ENCODE measurements at places on chromosomes 5 and 9.

GRCh38 chr9:17272536-17272935 is 137.7 kb downstream of the CNTLN start:
- DNase-seq, result no peak

DNA sequence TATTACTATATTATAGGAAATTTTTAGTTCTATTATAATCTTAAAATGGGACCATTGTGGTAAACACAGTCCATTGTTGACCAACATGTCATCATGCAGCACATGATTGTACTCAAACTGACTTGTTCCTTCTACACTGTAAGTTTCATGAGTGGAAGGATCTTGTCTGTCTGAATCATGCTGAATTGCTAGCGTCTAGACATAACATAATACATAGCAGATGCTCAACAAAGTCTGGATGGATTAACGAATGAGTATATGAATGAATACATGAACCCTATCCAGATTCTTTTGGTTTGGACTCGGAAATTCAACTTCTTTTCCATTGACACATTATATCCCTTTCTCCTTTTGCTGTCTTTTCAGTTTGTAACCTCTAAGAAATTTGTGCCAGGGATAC is 429.2 kb upstream of the SGCD start:
- no peak for DNase-seq

DNA sequence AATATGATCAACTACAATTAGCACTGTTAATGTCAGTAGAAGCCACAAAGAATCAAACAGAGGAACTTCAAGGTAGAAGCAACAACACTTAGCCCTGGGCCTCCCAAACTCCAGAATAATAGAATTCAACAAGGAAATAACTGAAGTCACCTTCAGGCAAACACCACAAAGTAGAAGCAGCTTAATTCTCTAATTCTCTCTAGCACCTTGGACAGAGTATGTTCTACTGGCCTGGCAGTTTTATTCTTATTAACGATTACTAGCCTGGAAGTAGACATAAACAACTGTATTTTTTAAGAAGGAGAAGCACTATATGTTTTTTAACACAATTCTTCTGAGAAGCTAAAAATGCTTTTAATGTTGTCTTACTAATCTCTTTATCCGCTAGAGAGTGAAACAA is 911.9 kb downstream of the DTWD2 start:
- DNase-seq, result no peak

DNA sequence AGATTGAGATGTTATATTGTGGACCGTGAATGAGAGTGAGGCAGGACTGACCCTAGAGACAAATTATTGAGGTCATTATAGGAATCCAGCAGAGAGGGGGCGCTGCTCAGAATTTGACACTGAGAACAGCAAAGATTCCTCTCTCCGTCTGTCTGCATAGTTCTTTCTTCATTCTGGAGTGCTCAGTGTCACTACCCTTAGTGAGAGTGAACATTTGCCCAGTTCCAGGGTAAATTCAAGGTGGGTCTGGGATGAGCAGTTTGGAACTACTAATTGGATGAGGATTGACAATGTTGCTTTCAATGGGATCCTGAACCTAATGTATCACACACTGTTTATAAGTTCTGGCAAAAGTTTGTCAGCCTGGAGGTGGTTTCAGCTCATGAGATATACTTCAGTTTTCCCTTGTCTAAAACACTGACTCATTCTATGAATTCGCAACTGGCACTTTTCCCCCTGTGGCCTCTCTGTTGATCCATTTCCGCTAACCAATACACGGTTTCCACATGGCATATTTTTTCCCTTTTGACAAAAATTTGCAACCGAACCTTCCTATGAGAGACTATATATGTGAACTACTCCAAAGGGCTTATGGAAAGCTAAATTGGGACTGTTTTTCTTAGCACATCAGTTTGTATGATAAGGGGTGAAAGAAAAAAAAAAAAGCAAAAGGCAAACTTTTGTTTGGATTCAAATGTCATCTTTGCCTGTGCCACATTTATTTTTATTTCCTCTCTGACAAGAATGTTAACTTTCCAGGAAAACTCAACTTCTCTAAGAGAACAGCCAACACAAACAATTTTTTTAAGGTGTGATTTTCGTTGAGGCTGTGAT is 1240.7 kb upstream of the WWC1 start:
- DNase-seq, result no peak

- DNase-seq, result no peak
Observed at GRCh38 chr9:135591506-135592330, 30.2 kb downstream of the PAEP start.

- DNase-seq, result no peak
Observed at GRCh38 chr5:127587246-127587917, 61.5 kb upstream of the CTXN3 start.

- DNase-seq, result no peak
Observed at GRCh38 chr9:3696368-3696767, 170.6 kb upstream of the RFX3 start.

DNA sequence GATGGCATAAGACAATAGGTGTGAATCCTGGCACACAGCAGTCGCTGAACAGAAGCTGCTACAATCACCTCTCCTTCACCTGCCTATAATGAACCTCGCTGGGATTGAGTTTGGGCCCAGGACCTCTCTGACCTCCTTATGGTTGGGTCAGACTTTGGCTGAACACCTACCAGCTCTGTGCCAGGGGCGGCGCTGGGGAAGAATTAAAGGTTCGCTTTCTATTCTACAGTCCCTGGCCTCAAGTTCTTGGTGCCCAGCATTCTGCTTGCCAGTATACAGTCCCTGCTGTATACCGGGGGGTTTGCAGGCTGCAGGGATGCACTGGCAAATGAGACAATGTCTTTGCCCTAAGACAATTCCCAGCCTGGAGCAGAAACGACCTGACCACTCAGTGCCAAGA is 895 bp upstream of the STRBP start:
- DNase-seq, result no peak

DNA sequence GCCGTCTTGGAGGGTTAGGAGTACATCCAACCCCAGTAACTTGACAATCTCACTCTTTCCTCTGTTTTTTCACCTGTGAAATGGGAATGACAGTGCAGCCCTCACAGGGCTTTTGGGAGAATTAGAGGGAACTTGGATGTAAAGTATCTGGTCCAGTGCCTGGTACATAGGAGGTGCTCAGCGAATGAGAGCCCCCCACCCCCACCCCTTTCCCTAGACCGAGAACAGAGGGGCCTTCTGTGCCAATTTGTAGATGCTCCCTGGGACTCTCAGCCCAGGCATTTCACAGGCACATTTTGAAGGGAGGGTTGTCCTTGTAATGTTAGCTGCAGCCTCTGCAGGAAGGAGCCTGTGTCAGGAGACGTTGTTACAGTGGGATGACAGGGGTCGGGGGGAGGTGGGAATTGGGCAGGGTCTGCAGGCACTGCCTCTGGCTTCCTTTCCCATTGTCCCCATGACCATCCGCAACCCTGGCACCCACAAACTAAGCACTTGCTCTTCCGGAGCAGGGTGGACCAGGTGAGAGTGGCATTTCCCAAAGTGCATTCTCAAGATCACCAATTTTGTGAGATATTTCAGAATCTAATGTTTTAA is 47.0 kb downstream of the AMBP start:
- no peak for DNase-seq

DNA sequence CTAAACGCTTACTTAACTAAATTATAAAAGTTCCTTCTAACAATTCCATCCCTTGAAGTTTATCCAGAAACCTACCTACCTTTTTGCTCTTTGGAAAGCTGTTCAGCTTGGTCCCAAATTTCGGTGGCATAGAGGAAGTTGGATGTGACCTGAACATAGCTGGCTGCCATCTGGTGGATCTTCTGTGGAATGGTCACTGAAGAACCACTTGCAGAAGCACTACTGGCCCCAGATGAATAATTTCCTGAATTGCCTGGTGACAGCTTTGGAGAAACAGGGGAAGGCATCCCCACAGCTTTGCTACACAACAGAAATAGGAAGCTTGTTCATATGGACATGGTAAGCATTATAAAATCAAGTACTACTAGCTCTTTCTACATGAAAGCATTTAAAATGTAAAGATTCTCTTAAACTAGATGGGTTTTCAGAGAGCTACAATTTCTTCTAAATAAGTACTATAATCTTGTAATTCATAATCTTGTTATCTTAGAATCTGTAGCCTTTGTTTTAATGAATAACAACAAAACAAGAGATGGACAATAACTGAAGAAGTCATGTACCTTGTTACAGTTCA is 9.9 kb downstream of the LEAP2 start:
- DNase-seq, result peak; percentile 40

DNA sequence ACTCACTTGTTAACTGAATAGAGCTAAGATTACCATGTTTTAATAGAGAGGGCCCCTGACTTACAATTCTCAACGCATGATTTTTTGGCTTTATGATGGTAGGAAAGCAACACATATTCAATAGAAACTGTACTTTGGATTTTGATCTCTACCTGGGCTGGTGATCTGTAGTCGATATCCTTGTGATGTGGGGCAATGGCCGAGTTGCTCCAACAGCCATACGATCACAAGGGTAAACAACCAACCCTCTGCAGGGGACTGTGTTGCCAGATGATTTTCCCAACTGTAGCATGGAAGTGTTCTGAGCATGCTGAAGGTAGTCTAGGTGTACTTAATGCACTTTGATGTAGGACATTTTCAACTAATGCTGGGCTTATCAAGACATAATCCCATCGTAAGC is 36.5 kb downstream of the NSUN2 start:
- no peak for DNase-seq

- DNase-seq, result no peak
Observed at GRCh38 chr9:16368237-16369087, 502.0 kb downstream of the BNC2 start.

- no peak for DNase-seq
Observed at GRCh38 chr5:84088996-84089395, 295.7 kb downstream of the EDIL3 start.

DNA sequence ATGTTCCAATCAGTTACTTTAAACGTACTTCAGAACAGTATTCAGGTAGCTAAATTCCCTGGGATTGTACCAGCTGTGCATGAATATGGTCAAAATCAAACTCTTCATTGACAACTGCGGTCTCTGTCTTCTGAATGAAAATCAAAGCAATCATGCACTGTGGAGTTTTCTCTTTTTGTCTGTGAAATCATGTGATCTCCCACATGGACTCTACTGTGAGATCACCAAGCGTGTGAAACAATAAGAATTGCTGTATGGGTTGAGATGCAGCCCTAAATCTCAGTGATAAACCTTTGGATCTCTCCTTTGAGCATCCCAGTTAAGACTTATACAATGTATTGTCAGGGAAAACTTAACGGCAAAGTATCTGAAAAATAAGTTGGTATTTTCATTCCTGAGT is 6.1 kb downstream of the NRG2 start:
- DNase-seq, result no peak

- no peak for DNase-seq
Observed at GRCh38 chr9:101711330-101711941, 27.0 kb downstream of the GRIN3A start.

GRCh38 chr5:190366-191035 is 794 bp upstream of the LRRC14B start:
- no peak for DNase-seq

GRCh38 chr5:131302506-131302905 is 38.7 kb downstream of the CDC42SE2 start:
- no peak for DNase-seq

DNA sequence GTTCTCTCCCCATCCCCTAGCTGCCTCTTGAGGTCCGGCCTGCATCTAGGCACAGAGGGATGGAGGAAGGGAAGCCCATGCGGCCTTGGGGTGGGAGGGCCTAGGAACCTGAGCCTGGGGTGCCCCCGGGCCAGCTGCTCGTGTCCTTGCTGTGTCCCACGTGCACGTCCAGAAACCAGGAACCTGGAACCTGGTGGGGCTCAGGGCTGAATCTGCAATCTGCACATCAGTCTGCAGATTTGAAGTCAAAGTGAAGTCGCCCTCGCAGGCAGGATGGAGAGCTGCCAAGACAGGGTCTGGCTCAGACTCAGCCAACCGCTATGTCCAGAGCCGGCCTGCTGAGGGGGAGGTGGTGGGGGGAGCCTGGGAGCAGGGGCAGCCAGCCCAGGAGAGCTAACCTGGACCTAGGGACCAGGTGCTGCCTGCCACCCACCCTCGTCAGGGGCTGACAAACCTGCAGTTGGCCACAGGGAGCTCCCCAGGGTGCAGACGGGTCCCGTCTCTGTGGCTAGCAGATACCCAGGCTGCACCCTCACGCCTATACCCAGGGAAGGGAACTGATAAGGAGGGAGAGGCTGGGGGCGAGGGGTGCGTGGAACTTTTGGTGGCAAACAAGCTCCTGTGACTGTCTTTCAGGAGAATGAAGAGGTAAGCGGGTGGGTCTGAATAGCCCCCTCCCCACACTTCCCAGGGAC is 103.5 kb upstream of the SIMC1 start:
- DNase-seq, result no peak

DNA sequence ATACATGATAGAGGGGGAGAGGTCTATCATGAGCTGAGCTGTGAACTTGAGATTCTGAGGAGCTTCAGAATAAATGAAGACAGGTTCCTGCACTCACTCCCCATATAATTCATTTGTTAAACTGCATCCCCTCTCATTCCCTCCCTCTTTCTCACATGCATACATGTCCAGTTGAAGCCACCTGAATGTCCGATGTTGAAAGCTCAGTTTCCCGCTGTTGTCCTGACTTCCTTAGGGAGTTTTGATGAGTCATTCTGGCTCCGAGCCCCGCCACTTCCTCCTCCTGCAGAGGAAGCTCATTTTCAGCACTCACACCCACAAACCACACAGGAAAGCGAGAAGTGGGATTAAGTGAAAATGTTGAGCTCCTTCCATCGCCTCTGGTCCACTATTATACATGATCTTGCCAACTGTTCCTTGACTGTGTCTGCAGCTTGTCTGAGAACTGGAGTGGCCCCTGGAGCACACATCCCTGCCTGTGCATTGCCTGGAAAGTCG is 121.2 kb downstream of the CEMIP2 start:
- DNase-seq, result peak; percentile 77

DNA sequence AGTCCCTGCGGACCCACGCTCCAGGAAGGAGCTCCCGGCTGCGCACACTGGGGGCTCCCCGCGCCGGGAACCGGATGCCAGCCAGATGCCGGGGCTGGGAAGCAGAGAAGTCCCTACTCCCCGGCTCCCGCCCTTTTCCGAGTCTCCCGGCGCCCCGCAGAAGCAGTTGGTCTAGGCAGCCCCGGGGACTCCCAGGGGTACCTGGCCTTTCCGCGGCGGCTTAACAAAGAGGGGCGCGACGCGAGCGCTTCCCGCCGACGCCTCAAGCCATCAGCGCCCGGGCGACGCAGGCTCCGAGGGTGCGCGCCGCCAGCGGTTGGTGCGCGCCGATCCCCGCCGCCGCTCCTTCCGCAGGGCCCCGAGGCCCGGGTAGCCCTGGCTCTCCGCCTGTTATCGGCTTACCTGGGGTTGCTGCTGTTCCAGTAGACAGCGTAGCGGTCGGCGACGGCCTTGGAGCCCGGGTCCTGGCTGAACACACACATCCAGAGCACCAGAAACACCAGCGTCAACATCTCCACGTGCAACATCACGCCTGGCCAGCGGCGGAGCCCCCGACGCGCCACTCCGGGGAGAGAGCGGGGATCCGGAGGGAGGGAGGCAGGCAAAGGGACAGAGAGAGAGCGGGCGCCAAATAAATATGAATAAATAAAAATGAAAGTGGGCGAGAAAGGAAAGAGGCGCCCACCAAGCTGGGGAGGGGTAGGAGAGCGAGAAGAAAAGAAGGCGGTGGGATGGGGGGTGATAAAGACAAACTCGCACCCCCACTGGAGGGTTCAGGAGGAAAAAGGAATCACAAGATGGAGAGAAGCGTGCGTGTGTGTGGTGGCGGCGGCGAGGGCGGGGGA is 428 bp downstream of the EFNA5 start:
- peak; percentile 66 for DNase-seq

- no peak for DNase-seq
Observed at GRCh38 chr5:77952636-77953212, 176.6 kb upstream of the TBCA start.
